ENCODE measurements at places on chromosomes 16 and 17.

- DNase-seq = peak; percentile 26
Measured at GRCh38 chr17:48603959-48604769, 622 bp downstream of the HOXB6 start.

DNA sequence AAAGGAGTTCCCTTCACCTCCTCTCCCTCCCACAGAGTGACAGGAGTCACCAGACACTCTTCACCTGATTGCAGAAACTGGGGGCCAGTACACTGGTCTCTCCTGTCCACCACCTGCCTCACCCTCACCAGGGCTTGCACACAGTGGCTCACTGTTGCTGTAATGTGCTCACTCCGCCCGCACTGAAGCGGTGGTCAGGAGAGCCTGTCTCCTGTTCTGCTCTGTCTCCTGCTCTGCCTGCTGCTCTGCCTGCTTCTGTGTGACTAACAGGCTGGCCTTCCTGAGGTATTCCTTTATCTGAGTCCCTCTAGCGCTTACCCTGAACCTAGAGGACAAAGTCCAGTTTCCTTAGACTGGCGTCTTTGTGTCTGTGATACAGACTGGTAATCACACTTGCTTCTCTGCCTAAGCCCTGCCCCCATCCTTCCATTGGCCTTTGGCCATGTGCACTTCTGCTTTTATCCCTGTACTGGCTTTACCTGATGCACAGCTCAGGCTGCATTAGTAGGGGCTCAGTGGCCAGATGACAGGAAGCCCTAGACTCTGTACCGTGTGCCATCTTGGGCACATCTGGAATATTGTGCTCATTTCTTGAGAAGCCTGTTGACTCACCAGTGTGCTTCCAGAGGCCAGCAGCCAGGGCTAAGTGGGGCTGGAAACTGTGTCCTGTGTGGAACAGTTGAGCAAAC is 13.3 kb downstream of the PROCA1 start:
- DNase-seq = no peak

DNA sequence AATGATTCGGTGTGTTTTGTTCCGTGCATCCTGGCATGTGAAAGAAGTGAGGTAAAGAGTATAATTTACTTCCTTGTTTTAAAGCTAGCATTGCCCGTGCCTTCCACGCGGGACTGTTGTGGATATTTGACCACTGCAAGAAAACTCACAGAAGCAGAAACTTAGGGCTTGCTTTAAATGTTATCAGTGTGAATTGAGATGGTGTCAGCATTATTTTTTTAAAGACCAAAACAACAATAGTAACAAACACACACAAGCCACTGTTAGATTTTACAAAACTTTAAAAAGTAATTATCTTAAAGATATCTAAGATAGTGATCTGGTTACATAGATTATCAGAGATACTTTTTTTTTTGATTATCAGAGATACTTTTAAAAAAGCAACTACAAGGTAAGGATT is 47.4 kb downstream of the WWOX start:
- DNase-seq = no peak

DNA sequence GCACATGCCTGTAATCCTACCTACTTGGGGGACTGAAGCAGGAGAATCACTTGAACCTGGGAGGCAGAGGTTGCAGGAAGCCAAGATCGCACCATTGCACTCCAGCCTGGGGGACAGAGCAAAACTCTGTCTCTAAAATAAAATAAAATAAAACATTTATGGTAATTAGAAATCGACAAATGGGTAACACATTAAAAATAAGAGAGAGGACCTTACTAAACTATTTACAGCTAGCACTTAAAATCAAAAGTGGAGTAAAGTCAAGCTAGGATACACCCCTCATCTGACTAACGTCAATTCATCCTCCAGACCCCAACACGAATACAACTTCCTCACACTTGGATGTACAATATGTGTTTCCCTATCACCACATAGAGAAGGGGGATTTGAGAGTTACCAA is 27.8 kb upstream of the RHOT1 start:
- DNase-seq = no peak

GRCh38 chr17:7308625-7309433 is 1.4 kb downstream of the EIF5A start:
- DNase-seq = peak; percentile 62

DNA sequence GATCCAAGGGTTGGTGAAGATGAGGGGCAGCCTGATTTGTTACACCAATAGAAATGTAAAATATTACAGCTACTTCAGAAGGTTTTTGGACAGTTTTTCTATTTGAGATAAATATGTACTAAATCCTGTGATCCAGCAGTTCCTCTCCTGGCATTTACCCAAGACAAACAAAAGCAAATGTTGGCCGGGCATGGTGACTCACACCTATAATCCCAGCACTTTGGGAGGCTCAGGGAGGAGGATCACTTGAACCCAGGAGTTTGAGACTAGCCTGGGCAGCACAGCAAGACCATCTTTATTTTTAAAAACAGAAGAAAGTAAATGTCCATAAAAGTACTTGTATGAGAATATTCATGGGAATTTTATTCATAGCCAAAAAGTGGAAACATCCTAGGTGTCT is 64.8 kb upstream of the MRC2 start:
- no peak for DNase-seq

DNA sequence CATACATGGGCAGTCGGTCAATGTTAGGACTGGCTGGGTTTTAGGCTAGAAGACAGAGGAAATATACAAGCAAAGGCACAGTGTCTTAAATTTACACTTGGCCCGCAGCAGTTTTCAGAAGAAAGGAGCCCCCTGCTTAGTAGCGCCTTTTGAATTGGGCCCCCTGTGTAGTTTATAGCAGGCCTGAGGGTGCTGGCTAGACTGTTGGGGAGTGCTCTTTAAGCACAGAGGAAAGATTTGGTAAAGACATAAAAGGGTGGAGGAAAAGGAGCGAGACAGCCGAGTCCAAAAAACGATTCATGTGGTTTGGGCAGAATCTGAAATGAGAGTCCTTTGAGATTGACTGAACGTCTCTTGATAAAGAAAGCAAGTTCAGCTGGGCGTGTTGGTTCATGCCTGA is 10.6 kb downstream of the RMI2 start:
- no peak for DNase-seq

GRCh38 chr17:34579017-34579946 is at the start of gene TMEM132E:
TSS of gene TMEM132E (plus strand) at chr17:34579582. CDS start at chr17:34581077, 1,495 bp downstream.
- no peak for DNase-seq

DNA sequence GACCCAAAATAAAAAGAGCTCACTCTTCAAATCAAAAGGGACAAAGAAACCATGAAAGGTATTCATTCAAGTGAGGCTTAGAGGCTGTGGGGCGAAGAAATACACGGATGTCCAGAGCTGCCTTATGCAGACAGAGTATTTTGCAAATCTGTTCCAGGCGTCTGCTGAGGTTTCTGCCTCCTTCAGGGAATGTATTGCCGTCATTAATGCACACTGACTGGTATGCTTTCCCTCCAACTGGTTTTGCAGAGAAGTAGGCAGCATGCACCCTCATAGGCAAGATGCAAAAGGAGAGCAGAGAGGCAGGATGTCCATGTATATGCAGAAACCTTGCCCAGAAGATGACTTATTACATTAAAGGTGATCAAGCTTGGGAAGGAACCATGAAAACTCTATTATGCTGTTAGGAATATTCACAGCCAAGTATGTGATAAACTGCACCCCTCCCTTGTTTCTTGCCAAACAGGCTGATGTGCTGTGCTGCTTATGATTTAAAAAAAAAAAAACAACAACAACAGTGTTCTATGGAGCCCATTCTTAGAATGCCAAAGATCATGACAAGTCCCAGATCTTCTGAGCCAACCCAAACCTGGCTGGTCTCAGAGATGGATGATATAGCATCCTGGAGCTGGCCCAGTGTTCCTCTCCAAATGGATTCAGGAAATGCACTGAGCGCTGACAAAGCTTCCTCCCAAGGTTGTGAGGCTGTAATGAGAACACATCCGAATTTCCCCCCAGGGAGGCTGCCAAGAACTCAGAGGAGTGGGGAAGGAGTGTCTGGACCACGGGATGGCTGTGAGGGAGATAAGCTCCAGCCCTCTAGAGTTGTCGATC is 77.6 kb upstream of the HLF start:
- no peak for DNase-seq

DNA sequence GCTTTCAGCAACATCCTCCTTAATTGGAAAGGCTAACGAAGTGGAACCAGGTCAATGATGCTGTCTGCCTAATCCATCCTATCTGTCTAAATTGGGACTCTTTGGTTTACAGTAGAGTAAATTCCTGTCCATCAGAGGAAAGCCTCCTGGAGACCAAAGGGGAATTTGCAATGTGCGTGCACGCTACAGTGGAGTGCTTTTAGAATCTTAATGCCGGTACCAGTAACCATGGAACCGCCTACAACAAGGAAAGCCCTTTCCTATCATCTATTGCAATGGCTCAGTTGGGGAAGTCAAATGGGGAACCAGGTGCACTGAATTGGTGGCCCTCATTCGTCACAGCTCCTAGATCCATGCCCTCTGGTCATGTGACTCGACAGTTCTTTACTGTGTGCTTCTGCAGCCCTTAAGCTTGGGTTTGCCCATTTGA is 110.1 kb downstream of the XYLT1 start:
- DNase-seq = no peak

DNA sequence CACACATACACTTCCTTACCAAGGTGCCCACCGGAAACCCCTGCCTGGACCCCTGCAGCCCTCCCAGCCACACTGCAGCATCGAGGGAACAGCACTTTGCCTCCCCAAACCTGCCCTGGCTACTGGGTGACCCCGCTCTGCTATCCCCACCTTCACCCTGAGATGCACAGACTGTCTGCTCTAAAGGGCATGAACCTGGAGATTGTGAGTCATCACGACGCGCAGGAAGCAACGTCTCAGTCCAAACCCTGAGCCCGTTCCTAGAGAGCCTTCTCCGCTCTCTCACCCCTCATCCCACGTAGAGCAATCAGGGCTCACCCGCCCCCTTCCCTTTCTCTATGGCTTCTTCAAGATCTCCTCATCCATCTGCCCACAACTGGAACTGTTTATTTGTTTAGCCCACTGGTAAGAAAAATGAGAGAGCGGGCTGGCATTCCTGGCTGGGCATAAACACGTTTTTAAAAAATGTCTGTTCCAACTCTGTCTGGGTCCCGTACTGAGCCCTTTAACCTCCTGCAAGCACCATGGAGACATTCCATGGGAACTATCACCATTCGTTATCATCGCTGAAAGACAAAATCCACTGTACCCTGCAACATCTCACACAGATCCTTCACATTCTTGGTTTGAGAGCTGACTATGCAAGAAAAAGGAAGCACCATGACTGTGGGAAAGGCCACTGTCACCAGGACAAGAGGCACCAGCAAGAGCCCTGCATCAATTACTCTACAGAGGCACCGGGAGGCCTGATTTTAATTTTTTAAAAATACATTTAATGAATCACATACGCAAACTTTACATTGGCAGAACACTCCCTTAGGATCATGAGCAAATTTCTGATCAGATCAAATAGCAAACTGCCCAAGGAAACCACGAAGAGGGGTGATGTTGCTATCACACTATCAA is 28.2 kb downstream of the ZFHX3 start:
- no peak for DNase-seq

GRCh38 chr16:65309354-65309753 is 187.5 kb upstream of the CDH11 start:
- no peak for DNase-seq

- DNase-seq = no peak
Measured at GRCh38 chr17:7560172-7561027, 1.3 kb upstream of the SENP3 start.

DNA sequence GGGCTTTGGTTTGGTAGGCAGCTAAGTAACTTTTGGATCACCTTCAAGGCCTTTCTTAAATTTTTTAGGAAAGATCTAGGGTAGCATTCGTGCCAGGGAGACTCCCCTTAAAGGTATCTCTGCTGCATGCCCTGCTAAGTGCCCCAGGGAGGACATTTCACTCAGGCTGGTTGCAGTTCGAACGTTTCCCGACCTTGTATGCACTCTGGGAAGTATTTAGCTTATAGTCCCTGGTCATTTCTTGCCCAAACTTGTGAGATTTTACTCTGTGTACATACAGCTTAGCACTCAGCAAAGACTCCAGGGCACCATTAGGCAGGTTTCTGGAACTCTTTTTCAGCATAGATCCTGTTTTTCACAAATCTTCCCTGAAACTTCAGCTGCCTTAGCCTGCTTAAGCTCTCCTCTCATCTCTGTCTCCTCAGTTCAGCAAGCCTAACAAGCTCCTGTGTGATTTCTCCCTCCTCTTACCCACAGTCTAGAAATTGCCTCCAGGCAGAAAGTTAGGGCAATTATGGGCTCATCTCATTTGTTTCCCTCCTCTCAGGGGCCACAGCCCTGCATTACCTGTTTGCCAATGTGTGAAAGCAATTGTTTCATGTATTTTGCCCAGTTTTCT is 84.6 kb downstream of the MRTFB start:
- no peak for DNase-seq

GRCh38 chr16:27311448-27311830 is 2.3 kb upstream of the IL4R start:
- no peak for DNase-seq

DNA sequence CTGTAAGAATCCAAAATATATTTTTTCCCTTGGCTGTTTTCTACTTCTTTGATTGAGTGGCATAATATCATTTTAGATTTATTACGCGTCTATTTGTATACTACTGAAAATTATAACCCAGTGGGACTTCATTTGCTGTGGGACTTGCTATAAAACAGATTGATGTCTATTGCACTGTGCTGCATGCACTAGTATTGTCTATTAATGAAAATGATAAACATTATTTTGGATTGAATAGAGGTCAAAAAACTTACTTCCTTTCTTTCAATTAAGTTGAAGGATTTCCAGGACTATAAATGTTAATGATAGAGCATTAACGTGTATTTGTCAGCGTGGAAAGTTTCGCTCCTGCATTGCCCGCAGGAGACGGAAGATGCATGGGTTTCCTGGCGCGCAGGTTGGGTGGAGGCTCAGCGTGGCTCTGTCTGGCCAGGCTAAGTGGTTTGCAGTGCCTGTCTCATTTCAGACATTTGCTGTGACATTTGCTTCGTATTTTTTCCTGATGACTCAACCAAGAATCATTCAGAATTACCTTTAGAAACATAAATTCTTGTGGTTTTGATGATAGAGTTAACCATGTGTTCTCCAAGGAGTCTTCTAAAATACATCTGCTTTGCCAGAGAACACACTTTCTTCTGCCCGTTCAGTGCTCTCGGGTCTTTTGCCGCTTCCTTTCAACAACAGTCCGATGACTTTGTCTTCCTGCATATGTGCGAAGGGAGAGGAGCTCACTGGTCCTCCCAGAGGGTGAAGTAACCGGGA is 216.7 kb downstream of the RPTOR start:
- DNase-seq = no peak

- no peak for DNase-seq
Measured at GRCh38 chr17:35028531-35029262, 34.8 kb downstream of the RFFL start.

- no peak for DNase-seq
Measured at GRCh38 chr17:82799591-82799990, 40.2 kb downstream of the ZNF750 start.

GRCh38 chr17:41772218-41772585 is 14.3 kb downstream of the JUP start:
- no peak for DNase-seq
